ENCODE measurements at places on chromosomes 3 and 15.

- no peak for DNase-seq
These were observed 16.6 kb downstream of the EPB42 start for GRCh38 chr15:43204016-43204901.

DNA sequence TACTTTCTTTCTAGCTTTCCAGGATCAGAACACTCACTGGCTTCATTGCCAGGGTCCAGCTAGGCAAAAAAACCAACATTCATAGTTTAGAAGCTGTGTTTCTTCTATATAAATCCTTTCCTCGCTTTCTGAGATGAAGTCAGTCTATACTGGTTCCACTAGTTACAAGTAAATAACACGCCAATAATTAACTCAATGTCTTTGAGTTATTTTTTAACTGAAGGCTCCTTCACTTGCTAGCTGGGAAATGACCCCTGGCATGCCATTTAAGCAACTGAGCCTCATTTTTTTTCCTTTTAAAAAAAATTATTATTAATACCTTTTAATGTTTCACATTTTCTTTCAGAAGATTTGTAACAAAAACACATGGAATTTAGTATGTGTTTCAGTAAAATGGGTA is 2.1 kb upstream of the CCDC174 start:
- no peak for DNase-seq

DNA sequence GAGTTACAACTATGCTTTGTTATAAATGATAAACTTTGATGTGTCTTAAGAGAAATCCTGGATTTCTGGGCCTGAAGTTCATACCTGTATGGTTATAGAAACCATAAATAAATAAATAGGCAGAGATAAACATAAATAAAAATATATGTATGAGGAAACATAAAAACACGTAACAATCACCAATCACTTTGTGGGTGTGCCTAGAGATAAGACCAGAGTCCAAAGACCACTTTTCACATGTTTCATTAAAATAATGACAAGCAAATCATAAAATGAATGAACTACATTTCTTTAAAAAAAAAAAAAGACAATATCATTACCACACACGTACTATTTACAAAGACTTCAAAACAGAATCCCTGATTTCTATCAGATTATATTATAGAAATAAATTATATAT is 14.1 kb downstream of the PIK3R4 start:
- no peak for DNase-seq

GRCh38 chr3:124770336-124771082 is 40.3 kb downstream of the UMPS start:
- no peak for DNase-seq

GRCh38 chr3:72233571-72233970 is 448.6 kb upstream of the PROK2 start:
- DNase-seq, result no peak

- DNase-seq, result peak; percentile 19
These were observed at the start of gene OCA2 for GRCh38 chr15:28098766-28099554. Gene OCA2, minus strand, starts transcription at chr15:28099315. Its CDS starts 17,441 bp downstream, at chr15:28081874.

- no peak for DNase-seq
These were observed 22.8 kb downstream of the SLC9A9 start for GRCh38 chr3:143825513-143825912.

GRCh38 chr3:52917044-52917443 is 19.7 kb upstream of the STIMATE start:
- DNase-seq, result no peak

- no peak for DNase-seq
These were observed 5.1 kb upstream of the SLC25A38 start for GRCh38 chr3:39378088-39378487.

GRCh38 chr3:49120438-49121131 is at the start of gene USP19:
Gene USP19, minus strand, starts transcription at chr3:49120823. Its CDS starts 1,678 bp downstream, at chr3:49119145.
- DNase-seq, result peak; percentile 86

DNA sequence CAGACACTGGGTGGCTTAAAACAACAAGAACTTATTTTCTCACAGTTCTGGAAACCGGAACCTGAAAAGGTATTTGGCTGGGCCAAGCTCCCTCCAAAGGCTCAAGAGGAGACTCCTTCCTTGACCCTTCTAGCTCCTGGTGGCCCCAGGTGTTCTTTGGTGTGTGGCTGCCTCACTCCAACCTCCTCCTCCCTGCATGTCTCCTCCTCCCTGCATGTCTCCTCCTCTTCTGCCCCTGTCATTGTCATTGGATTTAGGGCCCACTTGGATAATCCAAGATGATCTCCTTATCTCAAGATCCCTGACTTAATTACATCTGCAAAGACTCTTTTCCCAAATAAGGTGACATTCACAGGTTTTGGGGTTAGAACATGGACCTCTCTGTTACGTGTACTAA is 69.8 kb upstream of the MFGE8 start:
- DNase-seq, result no peak

DNA sequence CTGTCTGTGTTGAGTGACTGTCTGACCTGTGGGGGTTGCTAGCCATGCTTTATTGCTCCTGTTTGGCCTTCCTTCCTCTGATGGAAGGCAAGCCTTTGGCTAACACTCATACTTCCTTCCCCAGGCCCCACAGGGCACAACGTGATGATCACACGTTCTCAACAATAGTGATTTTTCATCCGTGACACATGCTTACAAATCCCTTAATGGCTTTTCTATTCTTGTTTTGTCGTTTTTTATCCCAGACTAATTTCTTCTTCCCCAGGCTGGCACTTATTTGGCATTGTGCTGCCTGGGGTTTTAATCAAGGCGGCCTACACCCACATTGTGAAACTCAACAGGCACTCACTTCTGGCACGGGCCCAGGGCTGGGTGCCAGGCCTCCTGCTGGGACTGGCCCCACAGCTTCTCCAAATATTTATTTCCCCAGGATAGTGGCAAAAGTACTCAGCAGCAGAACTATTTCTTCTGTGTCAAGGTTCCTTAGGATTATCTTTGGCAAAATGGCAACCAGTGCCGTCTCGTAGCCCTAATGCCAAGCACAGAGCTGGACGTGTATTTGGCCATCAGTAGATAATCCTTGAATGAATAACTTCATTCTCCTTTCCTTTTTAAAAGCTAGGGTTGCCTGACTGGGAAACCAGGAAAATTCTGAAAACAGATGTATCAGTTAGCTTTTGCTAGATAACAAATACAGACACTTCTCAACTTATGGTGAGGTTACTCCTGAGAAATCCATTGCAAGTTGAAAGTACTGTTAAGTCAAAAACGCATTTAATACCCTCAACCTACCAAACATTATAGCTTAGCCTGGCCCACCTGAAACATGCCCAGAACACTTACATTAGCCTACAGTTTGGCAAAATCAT is 30.6 kb downstream of the CMTM7 start:
- DNase-seq, result no peak

GRCh38 chr15:65414841-65415621 is 7.7 kb downstream of the IGDCC4 start:
- no peak for DNase-seq

DNA sequence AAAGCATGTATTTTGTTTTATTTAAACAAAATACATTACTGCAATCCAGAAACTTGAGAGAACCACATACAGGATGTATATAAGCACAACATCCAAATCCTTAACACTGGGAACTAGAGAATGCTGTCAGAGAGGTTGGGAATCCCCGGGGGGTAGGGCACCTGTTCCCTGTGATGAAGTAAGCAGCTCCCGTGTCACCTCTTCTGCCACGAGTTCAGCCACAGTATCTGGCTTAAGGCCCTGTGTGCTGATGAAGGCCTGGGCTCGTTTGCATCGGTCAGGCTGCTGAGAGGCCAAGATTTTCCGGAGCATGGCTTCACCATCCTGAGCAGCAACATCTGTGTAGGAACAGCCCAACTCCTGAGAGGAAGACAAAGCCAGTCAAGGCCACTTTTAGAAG is 36.4 kb downstream of the EIF3J start:
- no peak for DNase-seq

- DNase-seq, result no peak
These were observed 493.7 kb upstream of the GRM7 start for GRCh38 chr3:6367171-6367570.

DNA sequence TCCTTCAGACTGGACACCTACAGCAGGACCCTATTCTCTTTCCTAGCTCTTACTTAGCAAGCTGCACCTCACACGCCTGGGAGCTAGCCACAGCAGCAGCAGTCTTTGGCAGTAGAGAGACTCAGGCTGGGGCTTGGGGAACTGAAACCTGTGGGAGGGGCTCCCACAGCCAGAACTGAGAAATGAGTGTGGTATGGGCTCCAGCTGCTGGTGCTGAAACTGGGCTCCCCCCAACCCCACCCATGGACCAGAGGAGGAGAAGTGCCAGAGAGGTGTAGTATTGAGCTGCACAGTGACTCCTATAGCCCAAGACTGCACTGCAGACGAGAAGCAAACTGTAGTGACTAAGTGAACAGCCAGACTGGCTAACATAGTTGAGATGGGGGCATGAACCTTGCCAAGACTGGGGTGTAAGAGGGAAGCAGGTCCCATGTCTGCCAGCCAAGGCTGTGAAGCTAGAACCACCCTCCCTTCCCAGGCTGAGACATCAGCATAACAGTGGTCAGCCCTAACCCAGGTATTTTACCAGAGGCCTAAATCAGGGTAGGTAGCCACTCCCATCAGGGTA is 62.5 kb downstream of the MYO5A start:
- peak; percentile 13 for DNase-seq

DNA sequence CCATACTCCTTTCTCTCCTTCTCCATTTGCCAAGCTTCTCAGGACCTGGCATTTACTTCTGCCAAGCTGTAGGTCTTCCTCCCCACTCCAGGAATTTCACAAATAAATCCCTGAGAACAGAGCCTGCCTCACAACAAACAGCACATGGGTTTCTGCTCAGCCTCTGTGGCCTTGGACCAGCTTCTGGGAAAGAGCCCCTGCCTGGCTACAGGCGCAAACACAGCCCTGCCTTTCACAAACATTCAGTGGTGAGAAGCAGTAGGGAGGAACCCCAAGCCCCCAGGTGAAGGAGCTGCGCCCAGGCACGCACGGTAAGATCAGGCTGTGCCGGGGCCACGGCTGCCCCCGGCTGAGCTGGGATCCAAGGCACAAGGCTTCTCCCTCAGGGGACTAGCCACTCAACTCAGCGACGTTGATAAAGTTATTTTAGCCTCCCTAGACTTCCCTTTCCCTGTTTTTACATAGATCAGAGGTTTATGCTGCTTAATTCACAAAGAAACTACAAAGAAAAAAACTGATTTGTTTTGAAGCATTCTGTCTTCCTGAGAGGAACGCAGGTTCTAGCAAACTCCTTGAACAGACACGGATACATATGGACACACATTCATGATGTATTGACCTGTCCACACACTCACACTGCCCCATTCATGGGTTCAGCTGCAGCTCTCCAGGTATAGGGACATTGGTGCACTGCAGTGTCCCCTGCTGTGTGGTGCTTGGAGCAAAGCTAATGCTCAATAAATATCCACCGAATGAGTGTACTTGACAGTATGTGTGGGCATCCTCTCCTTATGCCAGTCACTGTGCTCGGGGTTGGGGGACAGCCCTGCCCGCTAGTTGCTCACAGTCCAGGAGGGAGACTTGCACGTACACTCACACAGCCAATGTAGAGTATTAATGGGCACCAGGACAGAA is 25.4 kb downstream of the HES1 start:
- no peak for DNase-seq

DNA sequence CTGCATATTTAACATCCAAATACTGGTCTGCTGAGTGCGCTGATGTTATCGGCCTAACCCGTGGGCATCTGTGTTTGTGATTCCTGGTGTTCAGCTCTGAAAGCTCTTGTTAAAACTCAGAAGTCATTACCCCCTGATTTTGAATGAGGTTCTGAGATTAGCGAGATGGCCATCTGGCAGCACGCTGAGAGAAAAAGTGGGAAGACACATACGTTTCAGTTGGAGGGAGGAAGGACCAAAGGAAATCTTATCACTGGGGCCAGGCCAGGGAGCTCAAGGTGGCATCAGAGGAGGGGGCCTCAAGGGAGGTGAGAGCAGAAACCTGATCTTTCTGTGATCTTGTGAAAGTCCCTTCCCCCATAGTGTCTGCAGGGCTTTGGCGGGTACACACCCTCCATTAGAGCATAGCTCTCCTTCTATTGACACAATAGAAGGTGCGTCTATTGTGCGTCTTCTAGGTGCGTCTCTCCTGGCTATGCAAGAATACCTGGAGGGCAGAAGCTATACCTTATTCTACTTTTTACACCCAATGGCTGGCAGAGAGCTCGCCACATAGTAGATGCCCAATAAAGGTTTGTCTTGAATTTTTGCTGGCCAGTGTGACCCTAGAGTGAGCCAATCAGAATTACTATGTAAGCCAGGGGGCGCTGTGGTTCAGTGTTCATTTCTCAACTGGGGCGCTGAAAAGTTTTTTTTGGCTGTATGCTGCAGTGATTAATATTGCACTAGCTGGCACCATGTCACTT is 182.4 kb downstream of the SHQ1 start:
- peak; percentile 16 for DNase-seq

- peak; percentile 50 for DNase-seq
These were observed 412 bp downstream of the SLC41A3 start for GRCh38 chr3:126083511-126083912.

GRCh38 chr3:14872706-14873105 is 53.9 kb downstream of the FGD5 start:
- DNase-seq, result no peak

- DNase-seq, result no peak
These were observed 138.8 kb downstream of the RBPMS2 start for GRCh38 chr15:64636556-64636955.

DNA sequence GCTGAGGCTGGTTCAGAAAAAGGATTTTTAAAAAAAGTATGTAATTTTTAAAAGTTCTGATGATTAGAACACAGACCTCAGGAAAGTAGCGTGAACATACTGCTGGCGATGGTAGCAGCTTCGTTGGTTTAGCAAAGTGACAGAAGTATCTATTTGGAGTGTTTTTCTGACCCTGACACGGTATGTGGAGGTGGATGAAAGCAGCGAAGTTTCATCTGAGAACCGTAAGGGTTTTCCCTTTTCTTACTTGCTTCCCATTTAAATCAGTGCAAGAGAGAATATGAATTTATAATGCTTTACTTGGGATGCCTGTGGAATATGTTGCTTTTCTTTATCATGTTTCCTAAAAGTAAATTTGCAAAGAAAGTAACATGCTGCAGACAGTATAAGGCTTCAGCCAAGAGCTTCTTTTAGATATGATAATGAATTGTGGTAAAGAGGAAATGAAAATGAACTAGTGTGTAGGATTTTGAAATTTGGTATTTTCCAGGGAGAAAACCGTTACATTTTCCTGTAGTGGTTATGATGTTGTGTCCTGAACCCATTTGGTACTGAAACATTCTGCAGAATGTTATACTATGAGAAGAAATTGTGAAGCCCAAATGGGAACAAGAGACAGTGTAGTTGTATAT is 3.9 kb downstream of the CHST2 start:
- no peak for DNase-seq

DNA sequence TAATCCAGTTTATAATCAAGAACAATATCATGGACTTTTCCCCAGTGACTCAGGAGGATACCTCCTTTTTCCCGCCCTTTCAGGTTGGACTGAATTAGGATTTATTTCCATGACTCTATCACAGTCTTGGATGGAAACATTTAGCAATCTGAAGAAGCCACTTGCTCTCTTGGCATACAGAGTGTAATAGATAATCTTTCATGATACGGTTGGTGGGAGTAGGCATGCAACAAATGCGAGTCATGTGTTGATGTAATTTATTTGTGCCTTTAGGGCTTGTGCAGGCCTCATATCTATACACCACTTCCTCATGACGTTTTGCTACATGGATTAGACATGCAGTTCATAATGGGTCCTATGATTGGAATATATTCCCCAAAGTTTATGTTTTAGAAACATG is 54.2 kb upstream of the MCTP2 start:
- no peak for DNase-seq
